ENCODE measurements at places on chromosomes 7 and 10.

DNA sequence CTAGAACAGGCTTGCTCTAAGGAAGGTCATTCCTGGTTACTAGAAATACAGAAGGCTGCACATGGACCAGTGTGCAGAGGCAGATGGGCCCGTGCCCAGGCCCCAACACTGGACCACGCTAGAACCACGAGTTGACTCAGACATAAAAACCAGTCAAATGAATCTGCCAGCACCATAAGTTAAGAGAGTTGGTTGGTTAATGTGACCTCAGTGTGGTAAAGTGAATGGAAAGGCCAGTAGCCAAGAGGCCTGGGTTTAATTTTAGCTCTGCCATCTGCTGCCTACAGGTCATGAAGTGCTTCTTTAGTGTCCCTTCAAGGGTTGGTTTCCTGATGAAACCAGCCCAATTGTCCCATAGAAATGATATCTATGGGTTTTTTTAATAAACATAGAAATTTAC, 329.6 kb upstream of the NRP1 start:
- DNase-seq, result no peak

- no peak for DNase-seq
These were observed 219.5 kb upstream of the POT1 start for GRCh38 chr7:125149151-125149550.

DNA sequence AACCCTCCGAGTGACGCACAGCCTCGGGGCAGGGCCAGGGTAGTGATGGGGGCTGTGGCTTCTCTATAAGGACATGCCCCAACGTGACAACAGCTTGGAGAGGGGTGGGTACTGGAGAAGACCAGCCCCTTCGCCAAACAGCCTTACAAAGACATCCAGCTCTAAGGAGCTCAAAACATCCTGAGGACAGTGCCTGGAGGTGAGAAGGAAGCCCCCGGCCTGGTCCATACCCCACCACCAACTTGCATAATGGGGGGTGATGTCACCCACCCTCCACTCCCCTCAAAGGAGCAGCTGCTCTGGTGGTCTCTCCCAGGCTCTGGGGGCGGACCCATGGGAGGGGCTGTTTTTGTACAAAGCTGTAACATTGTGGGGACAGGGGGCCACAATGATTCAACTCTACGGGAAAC, 15.1 kb downstream of the PRSS2 start:
- DNase-seq, result no peak

DNA sequence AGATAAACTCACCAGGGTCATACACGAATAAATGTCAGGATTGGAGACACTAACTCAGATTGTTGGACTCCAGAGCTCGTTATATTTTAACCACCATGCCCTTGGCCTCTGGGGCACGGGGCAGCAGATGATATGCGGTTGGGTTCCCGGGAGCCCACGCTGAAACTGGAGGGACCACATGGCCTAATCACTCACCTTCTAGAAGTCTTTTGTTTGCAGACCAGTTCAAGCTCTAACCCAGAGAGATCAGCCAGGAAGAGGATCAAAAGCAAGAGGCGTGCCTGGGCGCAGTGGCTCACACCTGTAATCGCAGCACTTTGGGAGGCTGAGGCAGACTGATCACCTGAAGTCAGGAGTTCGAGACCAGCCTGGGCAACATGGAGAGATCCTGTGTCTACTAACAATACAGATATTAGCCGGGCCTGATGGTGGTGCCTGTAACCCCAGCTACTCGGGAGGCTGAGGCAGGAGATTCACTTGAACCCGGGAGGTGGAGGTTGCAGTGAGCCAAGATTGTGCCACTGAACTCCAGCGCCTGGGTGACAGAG, 42.6 kb upstream of the ECHDC3 start:
- no peak for DNase-seq

GRCh38 chr10:35626971-35627507, 15.1 kb downstream of the FZD8 start:
- no peak for DNase-seq

- no peak for DNase-seq
These were observed 215.1 kb downstream of the STK31 start for GRCh38 chr7:23925088-23925487.

DNA sequence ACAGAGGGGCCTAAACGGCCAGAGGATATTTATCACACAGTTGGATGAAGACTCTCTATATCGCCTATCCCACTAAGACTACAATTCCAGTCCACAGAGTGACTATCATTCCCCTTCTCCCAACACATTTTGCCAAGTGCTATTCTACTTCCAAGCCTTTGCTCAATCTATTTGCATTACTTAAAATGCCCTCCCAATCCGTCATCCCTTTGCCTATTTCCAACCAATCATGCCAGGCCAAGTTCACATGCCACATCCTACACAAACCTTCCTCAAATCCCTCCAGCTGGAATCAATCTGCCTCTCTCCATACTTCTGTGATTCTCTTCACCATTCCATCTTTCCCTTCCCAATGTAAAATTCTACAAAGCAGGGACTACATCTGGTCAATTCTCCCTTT, 38.2 kb downstream of the SMURF1 start:
- DNase-seq, result no peak

DNA sequence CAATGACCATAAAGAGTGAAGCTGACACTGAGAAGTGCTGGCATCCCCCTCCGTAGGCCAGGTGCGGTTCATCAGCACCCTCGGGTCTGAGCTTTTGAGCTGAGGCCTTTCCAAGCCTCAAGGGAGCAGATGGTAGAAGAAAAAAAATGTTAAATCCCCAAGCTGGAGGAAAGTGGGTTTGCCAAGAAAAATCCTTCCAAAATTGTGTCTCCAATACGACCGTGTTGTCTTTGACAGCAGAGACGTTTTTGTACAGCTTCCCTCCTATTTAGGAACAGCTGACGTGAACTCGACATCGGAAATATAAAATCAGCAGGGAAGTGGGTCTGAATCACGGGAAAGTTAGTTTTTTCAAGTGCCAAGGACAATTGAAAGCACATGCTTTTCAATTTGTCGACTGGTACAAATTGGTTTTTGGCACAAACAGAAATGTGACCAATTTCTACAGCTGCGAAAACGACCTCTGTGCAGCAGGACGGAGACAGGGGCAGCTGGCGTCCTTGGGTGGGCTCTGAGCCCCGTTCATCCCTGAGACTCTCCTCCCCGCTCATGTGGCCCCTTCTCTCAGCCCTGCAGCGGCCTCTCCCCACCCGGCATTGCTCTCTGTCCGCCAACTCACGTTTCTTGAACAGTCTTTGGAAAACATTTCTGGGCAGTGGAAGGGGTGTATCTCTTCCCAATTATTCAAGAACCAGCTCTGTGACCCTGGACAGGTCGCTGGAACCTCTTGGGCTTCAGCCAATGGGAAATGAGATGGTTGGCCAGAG, 89.9 kb downstream of the PAXIP1 start:
- DNase-seq, result no peak

- DNase-seq, result no peak
These were observed 733 bp downstream of the HIBADH start for GRCh38 chr7:27661811-27662489.

GRCh38 chr7:94022550-94022949, 18.4 kb upstream of the BET1 start:
- DNase-seq, result no peak

- DNase-seq, result no peak
These were observed 329.1 kb downstream of the PARD3 start for GRCh38 chr10:34486008-34486407.

DNA sequence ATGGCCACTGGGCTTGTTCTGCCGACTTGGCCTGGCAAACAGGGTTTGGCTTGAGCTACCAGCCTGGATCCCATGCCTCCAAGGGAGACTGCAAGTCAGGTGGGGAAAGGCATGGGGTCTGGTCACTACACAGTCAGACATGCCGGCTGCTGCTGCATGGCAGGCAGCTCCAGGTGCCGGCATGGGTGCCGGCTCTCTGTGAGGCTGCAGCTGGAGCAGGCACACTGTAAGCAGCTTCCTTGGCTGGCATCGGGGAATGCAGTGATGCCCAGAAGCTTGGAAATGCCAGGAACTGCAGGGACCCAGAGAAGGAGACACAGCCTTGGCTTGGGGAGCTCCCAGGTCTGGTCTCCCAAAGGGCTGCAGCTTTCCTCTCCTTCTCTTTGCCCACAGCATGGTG, 305.5 kb upstream of the NRG3 start:
- no peak for DNase-seq

DNA sequence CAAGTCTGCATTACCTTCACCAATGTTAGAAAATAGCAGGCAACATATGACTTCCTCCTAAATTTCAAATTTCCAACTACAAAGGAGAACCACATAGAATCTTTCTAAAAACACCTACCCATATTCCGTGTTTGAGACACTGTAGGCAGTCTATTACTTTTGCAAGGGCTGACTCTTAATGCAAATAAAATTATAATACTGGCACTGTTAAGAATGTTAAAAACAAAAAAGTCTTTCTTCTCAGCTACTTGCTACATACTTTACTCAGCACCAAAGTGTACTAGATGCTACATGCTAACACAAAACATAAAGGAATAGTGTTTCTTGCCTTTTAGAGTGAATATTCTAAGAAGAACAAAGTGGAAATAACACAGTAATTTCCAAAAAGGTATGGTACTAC, 65.4 kb downstream of the SRPK2 start:
- no peak for DNase-seq

- no peak for DNase-seq
These were observed 43.0 kb downstream of the PKD1L1 start for GRCh38 chr7:47905076-47905920.

GRCh38 chr10:34727595-34728033, 87.5 kb downstream of the PARD3 start:
- no peak for DNase-seq

- DNase-seq, result no peak
These were observed 83.1 kb downstream of the CTNNA3 start for GRCh38 chr10:67612577-67613537.

GRCh38 chr7:75635036-75635435, 103.7 kb downstream of the HIP1 start:
- DNase-seq, result no peak

DNA sequence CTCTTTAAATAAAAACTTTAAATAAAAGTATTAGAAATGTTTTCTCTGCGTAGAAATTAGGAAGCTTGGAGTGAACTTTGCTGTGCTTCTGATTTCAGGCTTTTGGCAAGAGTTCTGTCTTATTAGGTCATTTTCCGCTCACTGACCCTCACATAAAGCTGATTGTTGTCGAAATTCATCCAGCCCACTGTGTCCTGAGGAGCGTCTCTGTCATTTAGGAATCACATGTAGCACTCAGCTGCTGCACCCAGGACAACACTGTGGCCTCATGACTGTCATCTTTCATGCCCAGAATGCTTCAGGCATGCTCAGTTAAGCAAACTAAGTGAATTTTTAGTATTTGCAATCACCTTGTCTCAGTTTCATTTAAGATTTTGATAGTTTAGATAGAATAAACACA, 57.8 kb upstream of the MSRB2 start:
- DNase-seq, result no peak

DNA sequence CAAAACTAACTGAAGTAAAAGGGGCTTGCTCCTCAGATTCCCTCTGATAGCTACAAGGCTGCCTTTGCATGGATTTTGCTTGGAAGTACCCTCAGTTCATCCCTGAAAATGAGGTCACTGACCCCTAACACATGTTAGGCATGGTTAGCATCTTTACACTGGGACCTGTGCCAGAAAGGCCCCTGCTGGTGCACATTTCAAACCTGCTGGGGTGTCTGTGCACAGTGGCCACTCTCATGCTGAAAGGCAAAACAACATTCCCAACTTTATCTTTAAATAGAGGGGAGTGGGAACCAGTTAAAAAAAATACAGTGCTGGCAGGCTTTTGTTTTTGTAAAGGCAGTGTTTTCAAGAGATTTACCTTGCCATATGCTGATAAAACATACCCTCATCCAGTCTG, 99.1 kb downstream of the ANK3 start:
- DNase-seq, result no peak

GRCh38 chr10:88979153-88979562, 11.4 kb upstream of the FAS start:
- DNase-seq, result no peak

DNA sequence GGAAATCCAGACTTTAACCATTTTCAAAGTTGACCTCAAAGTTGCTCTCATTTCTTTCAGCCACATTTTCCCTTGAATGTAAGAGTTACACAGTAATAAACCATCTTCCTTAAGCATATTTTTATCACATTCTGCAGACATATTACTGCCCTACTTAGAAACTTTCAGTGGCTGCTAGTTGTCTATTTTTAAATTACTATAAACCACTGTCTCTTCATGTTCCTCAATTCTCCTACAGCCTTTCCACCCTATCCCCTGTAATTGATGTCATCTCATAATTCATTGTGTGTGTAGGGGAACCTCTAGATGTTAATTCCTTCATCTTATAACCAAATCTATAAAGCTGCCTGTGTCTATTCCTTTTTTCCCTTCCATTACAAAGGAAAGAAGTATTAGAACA, 78.1 kb upstream of the STRIP2 start:
- DNase-seq, result no peak

DNA sequence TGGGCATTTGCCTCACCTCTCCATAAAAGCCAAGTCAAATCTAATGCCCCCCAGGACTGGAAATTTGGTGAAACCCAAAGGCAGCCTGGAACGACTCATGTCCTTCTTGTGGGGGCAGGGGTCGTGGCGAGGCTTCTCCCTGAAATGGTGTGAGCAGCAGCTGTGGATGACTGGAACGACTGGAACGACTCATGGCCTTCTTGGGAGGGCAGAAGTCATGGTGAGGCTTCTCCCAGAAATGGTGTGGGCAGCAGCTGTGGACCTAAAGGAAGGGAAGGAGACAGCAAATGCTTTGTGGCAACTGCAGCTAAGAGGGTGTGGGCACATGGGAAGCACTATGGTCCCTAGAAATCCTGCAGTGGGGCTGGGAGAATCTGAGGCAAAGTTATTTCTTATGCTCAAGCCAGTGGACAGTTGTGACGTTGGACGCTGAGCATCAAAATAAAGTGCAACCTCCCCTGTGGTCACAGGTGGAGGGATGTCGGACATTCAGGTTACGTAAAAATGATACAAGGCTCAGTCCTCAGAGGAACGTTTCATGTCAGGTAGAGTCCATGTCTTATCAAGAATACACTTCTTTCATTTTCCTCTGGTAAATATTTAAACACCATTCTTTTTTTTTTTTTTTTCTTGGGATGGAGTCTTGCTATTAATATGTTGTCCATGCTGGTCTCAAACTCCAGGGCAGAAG, 107.0 kb upstream of the KIF5B start:
- DNase-seq, result no peak

- DNase-seq, result no peak
These were observed 217.4 kb downstream of the MAD1L1 start for GRCh38 chr7:2015251-2015871.

GRCh38 chr7:21580073-21580521, 37.3 kb downstream of the DNAH11 start:
- DNase-seq, result no peak

- DNase-seq, result no peak
These were observed 156.1 kb upstream of the CTBP2 start for GRCh38 chr10:125316436-125316835.

GRCh38 chr10:103622286-103622685, 128.8 kb downstream of the NEURL1 start:
- no peak for DNase-seq

GRCh38 chr7:95899919-95900513, 127.7 kb downstream of the DYNC1I1 start:
- no peak for DNase-seq

Measured in stimulated activated CD8-positive, alpha-beta memory T cell treated with anti-CD3 and anti-CD28 coated beads, Interleukin-4, amount 100 ng/mL, for 1 hour (primary cell).